ENCODE measurements at places on chromosomes 11 and 22. TPM values are rescaled to one million over a fixed set of nuclear protein-coding genes. Genes with fewer than 3 reads are reported as not detected.

GRCh38 chr22:42116848-42117424, 13.7 kb downstream of the CYP2D6 start:
- peak; percentile 71 for DNase-seq

DNA sequence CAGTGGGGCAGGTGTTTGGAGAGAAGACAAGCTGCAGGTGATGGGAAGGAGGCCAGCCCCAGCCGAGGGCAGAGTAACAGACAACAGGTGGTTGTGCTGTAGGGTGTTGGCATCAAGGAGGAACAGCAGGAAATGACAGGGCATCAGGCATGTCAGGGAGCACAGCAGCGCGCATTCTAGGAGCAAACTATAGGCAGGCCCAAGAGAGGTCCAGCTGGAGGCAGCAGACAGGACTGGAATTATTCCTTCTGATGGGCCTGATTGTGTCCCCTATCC, 13.6 kb downstream of the ADM start:
- no peak for DNase-seq

CARD18 gene
- total RNA-seq, result not detected

GRCh38 chr22:50576806-50577696, 1.2 kb downstream of the CPT1B start:
- DNase-seq, result no peak

TMEM45B gene
- 9.4 TPM for total RNA-seq

THY1 gene
- total RNA-seq, result 2.0 TPM
